ENCODE measurements at places on chromosomes 1 and 21.

DNA sequence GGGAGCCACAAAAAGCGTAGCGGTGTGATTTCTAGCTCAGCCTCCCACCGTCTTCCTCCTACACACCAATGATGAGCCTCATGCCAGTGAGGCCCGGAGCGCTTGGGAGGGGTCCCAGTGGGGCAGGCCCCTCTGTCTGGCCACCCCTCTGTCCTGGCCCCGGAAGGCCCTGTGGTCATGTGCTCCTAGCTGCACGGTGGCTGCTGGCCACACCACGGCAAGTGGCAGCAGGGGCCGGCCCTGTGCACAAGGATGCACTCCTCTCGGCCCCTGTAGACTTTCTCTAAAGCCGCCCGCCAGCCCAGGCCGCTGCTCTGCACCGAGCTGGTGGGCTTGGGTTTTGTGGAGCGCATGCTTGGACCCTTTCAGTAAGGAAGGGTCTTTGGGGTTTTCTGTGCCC, 53.6 kb downstream of the KCNAB2 start:
- no peak for DNase-seq

DNA sequence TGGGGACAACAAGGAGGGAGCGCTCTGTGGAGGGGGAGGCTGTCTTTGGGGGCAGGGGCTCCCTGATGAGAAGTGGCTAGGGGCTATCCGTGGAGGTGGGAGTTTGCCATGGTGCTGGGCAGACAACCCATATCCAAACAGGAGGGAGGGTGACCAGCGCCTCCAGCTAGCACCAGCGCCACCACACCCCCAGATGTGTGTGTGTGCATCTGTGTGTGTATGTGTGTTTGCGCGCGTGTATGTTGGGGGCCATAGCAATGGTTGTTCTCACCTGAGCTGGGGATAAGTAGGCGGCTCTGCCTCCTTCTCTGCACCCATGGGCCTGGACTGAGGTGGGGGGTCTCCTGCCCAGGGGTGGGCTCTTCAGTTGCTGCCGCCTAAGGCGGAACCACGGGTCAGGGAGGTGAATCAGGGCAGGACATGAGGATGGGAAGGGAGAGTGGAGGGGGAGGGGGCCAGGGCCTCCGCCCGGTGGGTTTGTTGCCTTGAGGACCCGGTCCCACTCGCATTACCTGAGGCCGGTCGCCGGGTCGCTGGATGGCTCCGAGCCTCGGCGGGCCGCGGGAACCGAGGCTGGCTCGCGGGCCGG, 345 bp downstream of the HPCAL4 start:
- DNase-seq, result no peak

GRCh38 chr1:205500240-205501233, 3.9 kb upstream of the CDK18 start:
- DNase-seq, result no peak

DNA sequence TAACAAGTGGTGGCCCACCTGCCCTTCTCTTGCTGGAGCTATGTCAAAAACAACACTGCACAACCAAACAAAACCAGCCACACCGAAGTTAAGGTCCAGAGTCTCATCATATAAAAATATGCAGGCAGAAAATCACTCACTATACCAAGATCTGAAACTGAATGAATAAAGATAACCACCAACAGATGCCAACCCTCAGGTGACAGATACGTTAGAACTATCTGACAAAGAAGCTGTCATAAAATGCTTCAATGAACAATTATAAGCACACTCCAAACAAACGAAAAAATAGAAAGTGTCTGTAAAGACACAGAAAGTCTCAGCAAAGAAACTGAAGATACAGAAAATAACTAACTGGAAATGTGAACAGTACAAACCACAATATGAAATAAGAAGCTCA, 14.0 kb downstream of the ZNF496 start:
- no peak for DNase-seq

DNA sequence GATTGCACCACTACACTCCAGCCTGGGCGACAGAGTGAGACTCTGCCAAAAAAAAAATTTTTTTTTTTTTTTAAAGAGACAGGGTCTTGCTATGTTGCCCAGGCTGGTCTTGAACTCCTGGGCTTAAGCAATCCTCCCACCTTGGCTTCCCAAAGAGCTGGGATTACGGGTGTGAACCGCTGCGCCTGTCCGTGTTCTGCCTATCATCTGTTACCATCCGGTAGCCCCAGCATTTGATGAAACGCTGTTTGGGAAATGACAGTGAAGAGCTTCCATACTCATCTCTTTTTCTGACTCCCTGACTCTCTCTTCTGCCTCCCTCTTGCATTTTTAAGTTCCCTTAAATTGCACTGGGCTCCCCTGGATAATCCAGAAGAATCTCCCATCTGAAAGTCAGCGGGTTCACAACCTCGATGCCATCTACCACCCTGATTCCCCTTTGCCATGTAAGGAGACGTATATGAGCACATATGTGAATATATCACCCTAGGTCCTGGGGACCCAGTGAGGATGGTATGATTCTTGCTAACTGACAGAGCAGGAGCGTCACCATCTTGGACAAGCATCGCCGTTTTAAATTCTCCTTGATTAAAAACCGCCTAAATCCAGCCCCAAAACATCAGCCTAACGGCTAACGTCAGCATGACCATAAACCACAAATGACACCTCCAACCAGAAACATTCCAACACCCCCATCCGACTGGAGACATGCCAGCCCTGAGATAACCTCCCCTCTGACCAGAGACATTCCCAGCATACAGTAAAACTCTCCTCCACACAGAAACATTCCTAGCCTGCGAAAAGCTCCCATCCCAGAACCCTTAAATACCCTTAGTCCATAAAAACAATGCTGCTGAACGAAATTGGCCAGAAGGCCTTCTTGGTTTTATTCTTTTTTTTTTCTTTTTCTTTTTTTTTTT, 12.4 kb downstream of the TNFRSF8 start:
- DNase-seq, result no peak

DNA sequence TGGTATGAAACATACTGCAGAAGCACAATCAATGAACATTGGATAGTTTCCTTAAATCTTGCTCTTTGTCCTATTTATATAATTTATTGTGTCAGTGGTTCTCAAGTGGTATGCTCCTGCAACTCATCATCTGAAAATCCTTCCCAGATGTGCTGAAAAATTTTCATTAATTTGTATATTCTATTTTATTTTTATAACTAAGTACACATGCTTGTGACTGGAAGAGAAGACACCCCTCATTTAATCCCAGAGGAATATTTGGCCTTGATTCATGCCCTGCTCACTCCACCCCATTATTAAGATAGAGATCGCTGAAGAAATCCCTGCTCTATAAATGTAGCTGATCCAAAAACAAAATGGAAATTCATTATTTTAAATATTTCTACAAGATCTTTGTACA, 870.5 kb upstream of the CXADR start:
- DNase-seq, result no peak

DNA sequence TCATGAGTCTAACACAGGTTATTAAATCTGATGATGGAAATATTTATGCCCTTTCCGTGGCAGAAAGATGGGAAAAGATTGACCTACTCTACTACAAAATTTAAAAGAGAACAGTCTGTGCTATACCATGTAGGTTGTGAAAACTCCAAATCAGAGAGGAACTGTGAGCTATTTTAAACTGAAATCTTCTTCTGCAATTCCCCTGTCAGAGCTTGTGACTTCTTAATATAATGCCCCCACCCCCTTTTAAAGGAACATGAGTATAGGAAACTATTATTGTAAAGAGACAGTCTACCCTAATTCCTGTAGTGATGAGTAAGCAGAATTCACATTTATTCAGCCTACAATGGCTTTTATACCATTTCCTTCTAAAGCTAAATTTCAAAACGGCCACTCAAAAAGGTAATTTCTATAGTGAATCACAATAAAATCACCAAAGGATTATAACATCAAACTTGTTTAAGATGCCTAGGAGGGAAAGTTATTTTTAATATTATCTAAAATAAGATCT, 11.7 kb downstream of the DSCAM start:
- no peak for DNase-seq

DNA sequence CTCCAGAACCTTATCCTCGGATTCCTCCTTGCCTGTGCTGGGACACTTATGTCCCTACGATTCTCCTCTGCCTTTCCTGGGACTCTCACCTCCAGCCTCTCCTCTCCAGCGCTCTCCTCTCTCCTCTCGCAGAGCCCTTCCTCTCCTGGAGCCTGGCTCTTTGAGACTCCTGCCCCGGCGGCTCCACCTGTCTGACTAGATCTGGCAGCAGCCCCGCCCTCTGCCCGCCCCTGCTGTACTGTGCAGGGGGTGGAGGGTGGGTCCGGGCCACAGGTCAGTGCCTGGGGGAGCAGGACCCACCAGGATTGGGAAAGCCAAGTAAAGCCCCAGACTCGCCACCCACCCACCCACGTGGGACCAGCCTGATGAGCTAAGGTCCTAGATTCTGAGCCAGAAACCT, 1.6 kb downstream of the ELOVL1 start:
- no peak for DNase-seq

DNA sequence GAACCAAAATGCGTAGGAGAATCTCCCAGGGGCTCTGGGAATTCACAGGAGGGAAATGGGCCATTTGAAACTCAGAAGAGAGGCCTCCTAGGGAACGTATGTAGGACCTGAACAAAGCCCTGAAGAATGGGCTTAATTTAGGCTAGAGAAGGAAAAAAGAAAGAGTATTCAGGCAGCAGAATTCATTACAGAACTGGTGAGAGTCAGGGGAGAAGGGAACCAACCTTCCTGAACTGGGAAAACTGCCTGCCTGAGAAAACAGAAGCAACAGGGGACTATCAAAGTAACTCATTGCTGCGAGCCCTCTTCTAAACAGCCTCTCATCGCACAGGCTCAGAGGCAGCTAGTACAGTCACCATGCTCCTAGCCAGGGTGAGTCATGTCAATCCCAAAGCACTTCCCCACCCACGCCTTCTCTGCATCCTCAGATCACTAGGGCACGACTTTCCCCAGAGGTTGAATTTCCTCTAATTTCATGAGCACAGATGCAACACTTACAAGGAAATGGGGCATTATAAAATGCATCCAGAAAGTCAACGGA, 98.1 kb downstream of the ADSS2 start:
- no peak for DNase-seq

DNA sequence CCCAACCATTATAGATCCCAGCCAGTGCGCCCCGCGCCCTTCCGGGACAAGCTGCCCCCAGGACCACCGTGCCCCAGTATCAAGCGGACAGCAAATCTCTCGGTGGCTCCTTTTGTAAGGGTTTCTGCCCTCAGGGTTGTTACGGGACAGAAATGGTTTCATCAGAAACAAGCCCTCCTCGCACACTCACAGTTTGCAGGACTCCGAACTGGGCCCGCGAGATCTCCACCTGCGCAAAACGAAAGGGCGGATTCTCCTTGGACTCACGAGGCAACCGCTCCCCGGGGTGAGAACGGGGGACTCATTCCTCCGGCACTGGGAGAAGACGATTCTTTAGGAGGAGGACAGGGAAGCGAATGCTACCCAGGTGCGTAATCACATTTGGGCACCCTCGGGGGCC, 51.1 kb upstream of the H6PD start:
- DNase-seq, result no peak

GRCh38 chr1:160125746-160126145, 10.2 kb downstream of the ATP1A2 start:
- DNase-seq, result no peak

- DNase-seq, result no peak
Measured at GRCh38 chr1:107139833-107140702, 771 bp upstream of the NTNG1 start.

GRCh38 chr1:39671793-39672550, at the start of gene NT5C1A:
NT5C1A (minus strand) TSS chr1:39672107; CDS start chr1:39672038, 69 bp downstream.
- DNase-seq, result peak; percentile 62

DNA sequence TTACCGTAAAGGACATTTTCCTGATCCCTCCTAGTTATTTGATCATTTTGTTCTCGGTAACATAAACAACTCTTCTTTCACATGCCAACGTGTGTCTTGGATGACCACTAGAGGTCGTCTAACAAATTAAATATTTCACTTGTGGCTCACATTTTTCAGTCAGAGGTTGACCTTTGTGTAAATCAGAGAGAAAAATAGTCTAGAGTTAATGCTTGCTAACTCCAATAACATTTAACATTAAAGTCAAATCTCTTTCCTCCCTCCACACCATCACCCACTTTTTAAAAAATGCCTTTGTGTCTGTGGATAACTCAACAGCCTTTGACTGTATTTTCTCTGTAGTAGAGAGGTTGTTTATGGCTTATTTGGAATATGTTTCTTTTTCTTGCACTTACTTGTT, 220.5 kb upstream of the B3GALT2 start:
- no peak for DNase-seq

- DNase-seq, result no peak
Measured at GRCh38 chr1:2279210-2279639, 51.1 kb downstream of the SKI start.

GRCh38 chr21:39483917-39484316, 32.1 kb downstream of the SH3BGR start:
- DNase-seq, result no peak

GRCh38 chr1:19798486-19799229, 1.1 kb downstream of the TMCO4 start:
- DNase-seq, result no peak

GRCh38 chr21:23960769-23961168, 1646.5 kb downstream of the MRPL39 start:
- DNase-seq, result no peak

GRCh38 chr1:119279456-119280381, 88.9 kb upstream of the HAO2 start:
- DNase-seq, result no peak

All from CD4-positive, alpha-beta T cell (primary cell).